ENCODE measurements at places on chromosomes 12 and 14. TPM values are rescaled to one million over a fixed set of nuclear protein-coding genes. Genes with fewer than 3 reads are reported as not detected.

DNA sequence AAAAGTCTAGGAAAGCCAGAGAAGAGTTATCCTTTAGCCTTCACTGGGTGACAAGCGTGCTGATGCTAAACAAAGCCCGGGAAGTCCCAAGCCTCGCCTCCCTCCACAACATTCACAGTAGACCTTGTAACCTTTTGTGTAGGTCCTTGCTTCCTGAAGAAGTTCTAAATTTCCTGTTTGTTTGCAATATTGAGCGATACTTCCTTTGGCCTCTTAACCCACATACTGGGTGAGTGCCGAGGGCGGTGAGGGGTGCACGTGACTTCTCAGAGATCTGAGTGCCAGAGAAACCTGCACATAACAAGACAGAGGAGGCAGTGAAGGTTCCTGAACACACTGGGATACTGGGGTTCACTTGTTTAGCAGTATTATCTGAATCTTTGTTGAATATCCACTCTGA, 134.3 kb downstream of the PLXNC1 start:
- no peak for DNase-seq

DNA sequence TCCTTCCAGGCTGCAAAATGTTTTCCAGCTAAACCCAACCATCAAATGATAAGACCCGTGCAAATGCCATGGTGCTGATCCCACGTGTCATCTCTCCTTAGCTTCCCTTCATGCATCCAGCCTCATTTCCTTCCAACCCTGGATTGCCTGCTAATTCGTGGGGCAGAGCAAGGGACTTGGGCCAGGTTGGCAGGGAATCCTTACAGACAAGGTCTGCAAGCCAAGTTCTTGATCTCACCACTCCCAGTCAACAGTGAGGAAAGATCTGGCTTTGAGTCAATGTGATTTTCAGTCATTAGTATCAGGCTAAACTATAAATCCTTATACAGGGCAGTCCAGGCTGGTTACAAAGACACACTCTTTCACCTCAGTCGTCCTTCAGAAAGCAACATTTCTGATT, 150.9 kb downstream of the ANO2 start:
- DNase-seq = no peak

Gene CD163
- polyA plus RNA-seq = 0.35 TPM

Gene FUT8
- polyA plus RNA-seq = 22.8 TPM

Gene CRIP2
- 27.3 TPM for polyA plus RNA-seq

DNA sequence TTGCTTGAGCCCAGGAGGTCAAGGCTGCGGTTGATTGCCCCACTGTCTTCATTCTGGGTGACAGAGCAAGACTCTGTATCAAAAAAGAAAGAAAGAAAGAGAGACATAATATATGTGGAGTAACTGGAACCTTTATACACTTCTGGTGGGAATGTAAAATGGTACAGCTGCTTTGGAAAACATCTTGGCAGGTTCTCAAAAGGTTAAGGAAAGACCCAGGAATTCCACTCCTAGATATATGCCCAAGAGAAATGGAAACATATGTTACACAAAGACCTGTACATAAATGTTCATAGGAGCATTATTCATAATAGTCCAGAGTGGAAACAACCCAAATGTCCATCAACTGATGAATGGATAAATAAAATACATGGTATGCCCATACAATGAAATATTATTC, 7.2 kb downstream of the RBMS2 start:
- no peak for DNase-seq

Gene RPL10L
- not detected for polyA plus RNA-seq

DNA sequence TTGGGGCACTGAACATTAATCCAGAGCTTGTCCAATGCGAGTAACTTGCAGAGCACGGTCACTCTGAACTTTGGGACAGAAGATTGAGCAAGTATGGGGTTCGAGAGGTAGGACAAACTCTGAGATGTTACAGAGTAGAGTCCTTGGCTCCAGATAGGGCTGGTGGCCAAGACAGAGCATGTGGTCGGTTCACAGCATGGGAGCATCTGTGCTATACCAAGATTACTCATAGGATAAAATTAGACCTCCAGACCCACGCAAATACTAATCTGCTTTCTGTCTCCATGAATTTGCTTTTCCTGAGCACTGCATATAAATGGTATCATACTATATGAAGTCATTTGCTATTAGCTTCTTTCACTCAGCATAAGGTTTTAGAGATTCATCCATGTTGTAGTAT, 93.4 kb upstream of the TBX5 start:
- DNase-seq = no peak

Gene B3GNT4
- not detected for polyA plus RNA-seq

DNA sequence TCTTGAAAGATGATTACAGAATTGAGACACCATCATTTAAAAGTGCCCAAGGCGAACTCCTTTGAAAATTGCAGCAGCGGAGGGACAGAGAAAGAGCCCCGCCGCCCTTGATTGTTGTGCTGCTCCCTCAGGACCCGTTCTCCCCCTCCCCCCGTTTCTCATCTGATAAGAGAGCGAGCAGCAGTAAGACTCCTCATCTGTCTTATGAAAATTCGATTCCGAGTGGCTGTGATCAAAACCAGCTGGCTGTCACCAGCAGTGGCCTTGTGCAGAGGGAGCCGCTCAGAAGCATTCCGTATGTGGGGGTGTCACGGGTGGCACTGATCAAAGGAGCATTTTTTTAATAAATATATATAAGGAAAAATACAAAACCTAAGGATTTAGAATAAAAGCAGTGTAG, 78.0 kb upstream of the GPATCH2L start:
- no peak for DNase-seq

GRCh38 chr14:87869619-87870583, 123.1 kb downstream of the GALC start:
- DNase-seq = no peak

Gene RND1
- polyA plus RNA-seq = 3.8 TPM

GRCh38 chr14:35385042-35385839, 19.3 kb downstream of the NFKBIA start:
- no peak for DNase-seq

Gene DCN
- not detected for polyA plus RNA-seq

DNA sequence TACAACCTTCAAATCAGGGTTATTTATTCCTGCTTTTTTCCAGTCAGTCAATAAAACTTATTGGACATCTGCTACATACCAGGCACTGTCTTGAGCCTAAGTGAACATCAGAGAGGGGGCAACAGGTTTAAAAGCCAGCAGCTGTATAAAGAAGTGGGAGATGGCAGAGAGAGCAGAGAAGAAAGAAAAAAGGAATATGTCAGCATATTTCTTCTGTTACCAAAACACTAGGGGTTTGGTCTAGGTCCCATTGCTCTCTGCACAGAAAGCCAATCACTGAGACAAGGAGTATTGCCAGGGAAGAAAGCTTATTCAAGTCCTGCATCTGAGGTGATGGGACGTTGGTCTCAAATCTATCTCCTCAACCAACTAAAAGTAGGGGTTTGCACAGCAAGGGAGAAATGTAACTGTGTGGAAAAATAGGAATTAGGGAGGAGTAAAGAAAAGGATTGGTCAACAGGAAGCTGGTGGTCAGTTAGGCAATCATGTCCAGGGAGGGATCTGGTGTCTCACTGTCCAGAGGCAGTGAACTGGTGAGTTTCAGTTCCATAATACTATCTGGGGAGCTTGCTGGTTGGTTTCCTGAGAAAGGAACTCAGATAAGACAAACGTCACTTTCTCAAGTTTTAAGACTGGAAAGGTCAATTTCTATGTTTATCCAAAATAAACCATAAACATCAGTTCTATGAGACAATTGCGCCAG, 107.5 kb downstream of the PHLDA1 start:
- no peak for DNase-seq

- DNase-seq = no peak
Measured at GRCh38 chr14:105152794-105153241, 15.8 kb downstream of the JAG2 start.

Gene TEX52
- polyA plus RNA-seq = not detected

All from naive B cell (primary cell).